GM12865 (cell line): ENCODE measurements at places on chromosomes 11 and 22.

GRCh38 chr11:69012092-69013008 is 696 bp downstream of the MRGPRF start:
- DNase-seq, result no peak

DNA sequence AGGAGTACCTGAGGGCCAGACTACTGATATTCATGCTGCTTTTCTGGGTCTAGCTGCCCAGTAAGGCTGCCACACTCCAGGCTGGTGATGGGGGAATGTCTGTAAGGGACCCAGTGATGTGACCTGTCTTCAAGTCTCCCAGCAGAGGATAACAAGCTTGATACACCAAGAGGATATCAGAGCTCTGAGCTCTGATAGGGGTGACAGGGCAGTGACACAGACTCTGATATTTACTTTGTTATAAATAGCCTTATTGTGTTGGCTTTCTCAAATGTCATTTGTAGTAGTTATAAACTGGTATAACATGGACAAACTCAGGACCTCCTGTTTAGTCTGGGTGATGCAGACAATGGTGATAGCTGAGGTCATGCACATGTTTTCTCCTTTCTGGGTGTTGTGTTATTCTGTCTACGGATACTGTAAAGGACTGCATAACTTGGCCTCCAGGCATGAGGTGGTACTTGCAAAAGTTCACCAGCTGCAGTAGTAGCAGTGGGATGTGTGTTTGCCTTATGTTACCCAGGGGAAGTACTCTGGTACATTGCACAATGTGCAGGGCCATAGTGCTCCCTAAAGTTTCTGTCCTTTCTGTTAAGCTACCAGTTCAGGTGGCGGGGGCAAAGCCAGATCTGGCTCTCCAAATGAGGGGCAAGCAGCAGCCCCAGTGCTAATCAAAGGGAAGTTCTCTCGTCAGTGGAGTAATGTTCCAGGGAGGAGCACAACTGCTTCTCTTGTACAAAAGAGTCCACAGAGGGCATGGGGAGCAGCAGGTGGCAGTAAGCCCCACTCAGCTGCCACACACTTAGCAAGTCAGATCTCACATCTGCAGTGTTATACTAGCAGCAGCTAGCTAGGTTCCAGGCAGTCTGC is 812.2 kb downstream of the JRKL start:
- DNase-seq, result no peak

DNA sequence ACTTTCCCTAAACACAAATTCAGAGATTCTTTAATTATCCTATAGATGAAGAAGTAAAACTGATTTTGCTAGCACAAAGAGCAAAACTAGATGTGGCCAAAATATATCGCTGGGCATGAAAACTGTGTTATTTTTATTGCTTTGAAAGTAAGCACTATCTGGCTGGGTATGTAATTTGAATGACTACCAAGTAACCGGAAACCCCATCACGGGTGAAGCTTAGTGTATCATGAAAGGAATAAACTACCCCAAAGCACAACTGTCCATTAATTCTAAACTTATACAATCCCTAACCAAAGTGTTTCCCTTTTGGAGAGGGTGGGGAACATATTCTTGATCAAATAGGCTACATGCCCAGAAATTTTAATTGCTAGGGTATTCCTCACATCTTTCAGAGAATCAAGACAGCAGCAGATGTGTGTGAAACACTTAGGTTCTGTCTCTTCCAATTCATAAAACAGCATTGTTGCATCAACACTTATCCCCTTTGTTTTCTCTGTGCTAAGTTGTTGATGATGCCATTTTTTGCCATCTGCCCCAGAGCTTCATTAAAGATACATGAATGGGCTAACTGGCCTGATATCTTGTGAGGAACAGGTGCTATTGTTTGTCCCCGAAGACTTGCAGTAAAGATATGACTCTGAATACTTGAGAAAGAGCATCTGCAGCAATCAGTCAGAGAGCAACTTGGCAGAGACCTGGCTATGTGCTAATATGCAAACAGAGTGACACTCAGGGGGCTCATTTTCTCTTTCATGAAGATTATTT is 238.2 kb downstream of the SOX6 start:
- no peak for DNase-seq

DNA sequence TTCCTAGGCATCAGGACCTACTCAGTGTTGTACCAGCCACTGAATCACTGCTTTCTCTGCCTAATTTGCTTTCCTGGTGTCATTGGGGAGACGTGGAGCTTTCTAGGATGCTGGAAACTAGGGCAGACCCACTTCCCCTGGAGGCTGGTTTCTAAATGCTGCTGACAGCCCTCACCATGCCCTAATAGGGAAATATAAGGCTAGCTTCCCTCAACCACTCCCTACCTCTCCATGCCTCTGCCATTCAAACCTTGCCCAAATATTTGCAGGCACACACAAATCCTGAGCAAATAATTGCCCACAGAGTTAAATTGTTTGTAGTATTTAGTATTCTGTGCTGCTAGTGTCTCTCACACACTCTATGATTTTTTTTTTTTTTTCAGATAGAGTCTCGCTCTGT is 310.2 kb downstream of the DDX10 start:
- DNase-seq, result no peak

DNA sequence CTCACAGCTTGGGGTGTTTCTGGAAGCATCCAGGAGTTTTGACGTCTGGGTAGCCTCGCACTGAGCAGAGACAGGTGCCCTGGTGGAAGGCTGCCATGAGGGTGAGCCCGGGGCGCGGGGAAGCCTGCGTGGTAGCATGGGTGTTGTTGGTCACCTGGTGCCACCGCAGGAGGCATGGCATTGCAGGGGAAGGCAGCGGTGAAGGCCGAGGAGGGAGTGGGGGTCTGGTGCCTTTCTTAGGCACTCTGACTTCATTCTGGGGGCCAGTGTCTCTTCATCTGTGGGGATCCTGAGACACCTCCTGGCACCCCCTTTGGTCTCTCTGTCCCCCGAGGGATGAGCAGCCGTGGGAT is 271.2 kb downstream of the TBC1D22A start:
- DNase-seq, result no peak

DNA sequence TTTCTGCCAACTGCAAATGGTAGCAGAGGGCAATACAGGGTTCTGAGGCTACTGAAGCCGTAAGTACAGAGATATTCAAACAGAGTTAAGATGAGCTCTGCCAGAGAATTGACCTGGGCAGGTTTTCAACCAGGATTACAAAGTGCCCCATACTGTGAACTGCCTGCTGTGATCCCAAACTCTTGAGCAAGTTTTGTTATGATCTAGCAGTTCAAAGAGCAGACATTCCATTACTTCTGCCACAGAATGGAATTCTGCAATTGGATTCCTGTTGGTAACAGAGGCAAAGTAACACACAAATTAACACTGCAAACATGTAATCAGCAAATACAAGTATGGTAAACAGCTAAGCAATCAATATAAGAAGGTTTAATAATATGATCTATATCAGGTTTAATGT is 31.2 kb downstream of the ALG9 start:
- no peak for DNase-seq
